Daoy (cell line): ENCODE measurements at places on chromosomes 1 and 21. TPM values are rescaled to one million over a fixed set of nuclear protein-coding genes. Genes with fewer than 3 reads are reported as not detected.

GRCh38 chr1:218572050-218572449 lies 226.9 kb downstream of the TGFB2 start:
- DNase-seq, result no peak

GRCh38 chr1:83500987-83501591 lies 497.8 kb downstream of the TTLL7 start:
- DNase-seq, result peak; percentile 15

DNA sequence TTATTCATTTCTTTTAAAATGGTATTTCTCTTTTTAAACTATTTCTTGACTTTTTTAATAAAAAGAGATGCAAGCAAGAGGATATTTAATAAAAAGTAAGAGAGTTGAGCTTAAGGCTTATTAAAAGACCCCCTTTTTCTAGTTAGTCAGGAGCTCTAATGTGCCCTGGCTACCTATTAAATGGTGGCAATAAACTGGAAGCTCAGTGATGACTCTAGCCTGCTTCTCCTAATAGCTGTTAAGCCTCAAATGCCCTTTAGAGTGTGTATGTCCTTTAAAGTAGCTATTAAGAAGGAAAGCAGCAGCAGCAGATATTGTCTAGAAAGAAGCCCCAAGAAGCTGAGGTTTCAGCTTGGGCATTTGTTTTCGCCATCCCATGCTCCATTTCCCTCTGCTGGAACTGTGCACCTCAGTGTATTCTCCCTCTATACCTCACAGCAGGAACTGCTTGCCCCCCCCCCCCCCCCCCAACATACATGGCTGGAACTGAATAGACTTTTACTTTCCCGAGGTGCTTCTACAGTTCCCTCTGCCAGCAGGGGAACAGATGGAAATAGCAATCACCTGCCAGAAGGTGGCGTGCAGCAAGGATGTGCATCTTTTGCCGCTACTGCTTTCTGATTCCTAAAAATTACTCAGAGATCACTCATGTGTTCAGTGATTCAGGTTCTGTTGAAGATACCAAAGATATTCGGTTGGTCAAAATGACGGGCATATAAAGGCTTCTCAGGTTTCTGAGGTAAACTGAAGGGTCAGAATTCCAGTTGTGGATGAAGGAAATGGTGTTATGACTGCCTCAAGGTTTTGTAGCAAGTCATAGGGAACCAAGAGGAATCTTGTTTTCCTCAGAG lies 2.5 kb downstream of the RGS4 start:
- DNase-seq, result peak; percentile 89

DNA sequence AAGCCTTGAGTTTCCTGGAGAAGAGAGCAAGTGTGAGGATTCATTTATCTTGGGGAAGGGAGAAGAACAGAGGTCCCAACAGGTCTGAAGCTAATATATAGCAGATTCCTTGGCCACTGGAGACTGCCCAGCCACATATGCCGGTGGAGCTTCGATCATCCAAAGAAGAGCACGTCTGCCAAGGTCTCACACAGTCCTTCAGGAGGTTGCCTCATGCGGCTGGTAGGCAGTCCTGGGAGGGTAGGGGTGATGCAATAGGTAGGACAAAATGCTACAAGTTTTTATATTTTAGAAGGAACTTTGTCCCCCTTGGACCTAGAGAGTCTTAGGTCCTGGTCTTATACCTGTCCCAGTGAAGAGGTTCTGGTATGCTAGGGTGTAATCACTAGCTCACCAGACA lies 582.5 kb downstream of the DPYD start:
- no peak for DNase-seq

GRCh38 chr1:92030656-92031107 lies 897 bp downstream of the EPHX4 start:
- DNase-seq, result peak; percentile 91

DNA sequence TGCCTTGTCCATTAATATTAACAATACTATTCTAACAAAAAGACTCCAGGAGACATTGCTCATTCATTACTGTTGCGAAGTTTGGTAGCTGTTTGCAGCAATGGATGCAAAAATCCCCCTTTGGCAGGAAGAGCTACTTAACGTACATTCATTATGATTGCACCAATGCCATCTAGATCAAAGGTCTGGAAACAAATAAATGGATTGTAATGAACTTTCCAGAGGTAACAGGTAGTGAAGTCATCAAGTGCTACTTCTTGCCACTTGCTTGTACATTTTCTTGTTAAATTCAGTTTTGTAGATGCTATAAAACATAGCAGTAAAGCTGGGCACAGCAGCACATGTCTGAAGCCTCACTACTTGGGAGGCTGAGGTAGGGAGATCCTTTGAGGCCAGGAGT lies 93.9 kb downstream of the DDAH1 start:
- no peak for DNase-seq

GRCh38 chr1:234845097-234845660 lies 235.2 kb upstream of the IRF2BP2 start:
- DNase-seq, result no peak

DNA sequence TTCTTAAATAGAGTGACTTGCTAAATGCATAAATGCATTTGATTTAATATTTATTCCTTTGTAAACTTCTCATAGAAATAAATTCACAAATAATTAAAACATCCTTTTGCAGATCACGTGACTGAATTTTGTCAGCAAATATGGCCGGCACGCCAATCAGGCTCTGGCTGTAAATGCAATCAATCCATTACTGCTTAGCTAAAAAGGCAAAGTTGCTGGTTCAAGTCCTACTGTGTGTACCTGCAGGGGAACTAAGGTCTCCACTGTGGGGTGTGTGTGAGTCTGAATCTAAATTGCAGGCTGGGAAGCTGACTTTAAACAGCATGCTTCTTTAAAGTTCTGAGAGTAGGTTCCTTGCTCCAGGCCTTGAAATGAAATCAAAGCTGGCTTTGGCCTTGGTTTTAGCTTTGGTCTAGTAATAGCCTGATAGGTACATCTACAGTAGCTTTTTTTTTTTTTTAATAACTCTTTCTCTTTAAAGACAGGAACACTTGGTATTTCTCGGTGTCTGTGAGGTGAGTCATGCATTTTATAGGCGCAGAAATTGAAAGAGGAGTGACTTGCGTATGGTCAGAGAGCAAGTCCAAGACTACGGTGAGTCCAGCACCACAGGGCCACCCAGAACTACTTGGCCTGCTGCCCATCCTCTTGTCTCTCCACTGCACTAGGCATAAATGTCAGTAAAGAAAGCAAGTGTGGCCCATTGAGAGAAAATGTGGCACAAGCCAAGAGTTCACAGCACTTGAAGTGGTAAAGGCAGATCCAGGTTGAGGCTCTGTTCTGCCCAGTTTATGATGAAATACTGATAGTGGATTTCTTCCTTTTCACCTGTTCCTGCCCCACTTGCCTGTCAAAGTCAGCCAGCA lies 36.2 kb upstream of the LYST start:
- DNase-seq, result peak; percentile 80

DNA sequence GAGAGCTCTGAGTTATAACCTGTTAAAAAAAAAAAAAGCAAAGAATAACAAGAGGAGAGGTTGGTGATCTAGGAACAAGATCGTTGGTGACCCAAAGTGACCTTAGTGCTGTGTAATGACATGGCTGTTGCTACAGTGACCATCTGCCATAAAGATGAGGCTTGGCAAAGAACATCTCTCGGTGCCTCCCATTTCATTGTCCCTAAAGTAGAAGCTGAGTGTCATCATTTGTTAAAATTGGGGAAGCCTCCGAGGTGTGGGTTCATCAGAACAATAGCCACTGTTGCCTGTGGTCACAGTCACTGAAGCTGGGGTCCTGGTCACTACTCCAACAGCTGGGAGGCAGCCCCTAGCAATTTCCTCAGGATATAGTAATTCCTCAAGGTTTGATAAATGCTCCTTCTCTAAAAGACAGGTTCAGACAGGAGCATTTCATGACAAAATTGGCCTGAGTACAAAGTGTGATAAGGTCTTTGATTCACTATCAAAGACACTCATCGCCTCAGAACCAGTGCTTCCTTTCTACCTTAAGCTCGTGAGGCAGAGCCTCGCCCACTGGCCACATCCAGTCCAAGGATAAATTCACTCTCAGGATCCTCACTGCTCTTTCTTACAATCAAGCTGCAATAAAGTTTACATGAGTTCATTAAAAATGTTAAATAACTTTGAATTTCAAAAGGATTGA lies 81.9 kb upstream of the RGS2 start:
- no peak for DNase-seq

DNA sequence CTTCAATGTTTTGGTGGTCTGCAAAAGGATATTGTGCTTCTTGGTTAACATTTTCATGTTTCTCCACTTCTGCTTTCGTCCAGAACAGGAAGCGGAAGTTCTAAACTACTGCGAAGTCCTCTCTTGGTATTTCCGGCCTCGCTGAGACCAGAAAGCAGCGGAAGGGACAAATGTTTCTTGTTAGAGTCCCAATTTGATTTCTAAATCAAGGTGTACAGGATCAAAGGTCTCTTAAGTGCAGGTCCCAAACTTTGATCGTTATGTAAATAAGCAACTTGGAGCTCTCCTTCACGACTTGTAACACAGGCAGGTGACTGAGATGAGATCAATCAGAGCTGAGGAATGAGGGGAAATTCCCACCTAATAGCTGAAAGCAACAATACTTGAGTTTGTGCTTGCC lies 40.1 kb upstream of the HMCN1 start:
- no peak for DNase-seq

DNA sequence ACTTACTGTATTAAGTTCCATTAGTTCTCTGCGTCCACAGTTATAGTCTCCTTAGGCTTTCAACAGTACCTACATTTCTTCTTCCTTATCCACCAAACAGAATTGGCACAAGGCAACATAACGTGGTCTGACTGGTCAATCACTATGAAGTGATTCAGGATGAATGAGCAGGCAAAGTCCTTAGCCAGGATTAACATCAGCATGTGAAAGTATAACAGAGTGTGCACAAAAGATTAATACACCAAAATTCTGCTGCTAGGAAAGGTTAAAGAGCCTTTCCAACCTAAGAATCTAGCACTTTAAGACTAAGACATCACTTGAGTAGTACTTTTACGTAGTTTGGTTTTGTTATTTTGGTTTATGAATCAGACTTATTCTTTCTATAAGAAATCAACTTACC lies 15.8 kb downstream of the DEPDC1 start:
- DNase-seq, result no peak

GRCh38 chr1:40312238-40313205 lies 4.6 kb downstream of the COL9A2 start:
- DNase-seq, result no peak

DNA sequence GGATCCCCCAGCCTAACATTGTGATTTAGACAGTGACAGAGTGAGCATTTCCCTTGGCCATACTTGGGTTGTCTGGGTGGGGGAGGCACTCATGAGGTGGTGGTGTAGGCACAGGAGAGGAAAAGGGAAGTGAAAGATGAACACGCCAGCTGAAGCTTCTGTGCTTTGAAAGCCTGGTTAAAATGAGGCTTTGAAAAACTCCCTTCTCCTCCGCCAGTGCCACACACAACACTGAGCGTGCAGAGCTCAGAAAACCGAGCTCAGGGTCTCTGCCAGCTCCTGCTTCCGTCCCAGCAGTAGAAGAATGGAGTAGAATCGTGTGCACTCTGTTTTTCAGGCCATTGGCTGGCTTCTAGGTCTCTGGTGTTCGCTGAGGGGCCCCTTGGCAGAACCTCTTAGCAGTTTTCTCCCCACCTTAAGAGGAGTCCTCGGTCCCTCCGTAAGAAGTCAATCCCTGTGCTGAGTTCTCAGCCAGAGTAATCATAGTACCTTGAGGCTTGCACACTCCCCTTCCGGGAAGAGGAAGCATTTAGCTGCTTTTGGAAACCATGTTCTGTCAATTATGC lies 12.9 kb downstream of the PLEKHM2 start:
- no peak for DNase-seq

DNA sequence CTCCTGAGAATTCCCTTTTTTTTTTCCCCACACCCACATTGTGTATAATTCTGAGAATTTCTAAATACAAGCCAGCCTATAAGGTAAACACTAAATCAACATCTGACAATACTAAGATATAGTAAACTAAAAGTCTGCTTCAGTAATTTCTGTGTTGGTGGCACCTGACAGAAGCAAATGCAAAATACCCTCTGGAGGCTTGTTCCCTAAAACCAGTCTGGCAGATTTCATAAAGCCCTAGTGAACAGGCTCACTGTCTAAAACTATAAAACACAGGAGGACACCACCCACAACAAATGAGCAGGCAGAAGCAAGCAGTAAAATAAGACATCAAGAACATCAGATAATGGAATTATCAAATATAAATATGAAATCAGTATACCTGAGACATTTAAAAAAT lies 11.5 kb downstream of the TRIM33 start:
- DNase-seq, result no peak

GRCh38 chr1:203481196-203481595 lies 5.6 kb downstream of the PRELP start:
- DNase-seq, result no peak

DNA sequence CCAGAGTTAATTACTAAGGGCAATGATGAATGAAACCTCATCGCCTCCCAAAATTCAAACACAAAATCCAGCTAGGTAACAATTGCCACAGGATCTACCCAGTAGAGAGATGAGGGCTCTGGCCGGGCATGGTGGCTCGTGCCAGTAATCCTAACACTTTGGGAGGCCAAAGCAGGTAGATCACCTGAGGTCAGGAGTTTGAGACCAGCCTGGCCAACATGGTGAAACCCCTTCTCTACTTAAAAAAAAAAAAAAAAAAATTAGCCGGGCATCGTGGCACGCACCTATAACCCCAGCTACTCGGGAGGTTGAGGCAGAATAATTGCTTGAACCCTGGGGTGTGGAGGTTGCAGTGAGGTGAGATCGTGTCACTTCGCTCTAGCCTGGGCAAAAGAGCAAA lies 15.8 kb downstream of the CD2 start:
- DNase-seq, result no peak

- DNase-seq, result no peak
Measured at GRCh38 chr1:40303790-40304189, 13.3 kb downstream of the COL9A2 start.

Gene RAB7B
- 2.7 and 3.5 TPM in 2 replicates for total RNA-seq

Gene PGLYRP3
- not detected in 2 replicates for total RNA-seq

Gene RAP1GAP
- total RNA-seq, result 0.39 and 0.80 TPM in 2 replicates

Gene GPR89A
- 18.0 and 36.5 TPM in 2 replicates for total RNA-seq

Gene MX1
- total RNA-seq, result 38.7 and 84.1 TPM in 2 replicates

Gene SLC5A9
- total RNA-seq, result not detected in 2 replicates

Gene TMEM167B
- total RNA-seq, result 24.8 and 27.9 TPM in 2 replicates

Gene BNIPL
- 0.57 and 0.60 TPM in 2 replicates for total RNA-seq

Gene ATXN7L2
- total RNA-seq, result 8.6 and 14.2 TPM in 2 replicates

Gene GJB4
- total RNA-seq, result 0.06 TPM in 1 of 2 replicates, not detected in the other

Gene RIMKLA
- 3.0 and 3.7 TPM in 2 replicates for total RNA-seq

Gene TNFAIP8L2
- total RNA-seq, result not detected in 2 replicates
